ENCODE measurements at places on chromosomes 3 and 15. TPM values are rescaled to one million over a fixed set of nuclear protein-coding genes. Genes with fewer than 3 reads are reported as not detected.

GRCh38 chr3:192812743-192813383 is 85.5 kb upstream of the FGF12 start:
- no peak for DNase-seq
- H3K27me3 ChIP-seq: peaks cover 2% of the 10 kb centered on the region
- H3K4me3 ChIP-seq: no peak overlapping the region
- H3K4me1 ChIP-seq: peaks cover 53% of the 10 kb centered on the region
- H3K36me3 ChIP-seq: peaks cover 5% of the 10 kb centered on the region

LRRC49 gene
- total RNA-seq: not detected

GRCh38 chr3:14225421-14225820 is 46.8 kb downstream of the LSM3 start:
- DNase-seq: no peak
- H3K27ac ChIP-seq: no peak overlapping the region
- no peaks in the 10 kb centered on the region for H3K36me3 ChIP-seq
- no peaks in the 10 kb centered on the region for H3K4me1 ChIP-seq
- peaks cover 23% of the 10 kb centered on the region for H3K27me3 ChIP-seq

GRCh38 chr15:52232327-52232726 is 41.1 kb upstream of the GNB5 start:
- H3K27ac ChIP-seq: no peak overlapping the region
- H3K36me3 ChIP-seq: no peaks in the 10 kb centered on the region
- H3K27me3 ChIP-seq: peaks cover 4% of the 10 kb centered on the region
- no peak overlapping the region for H3K4me3 ChIP-seq
- H3K4me1 ChIP-seq: peaks cover 31% of the 10 kb centered on the region

RPUSD2 gene
- 22.6 TPM for total RNA-seq

DNA sequence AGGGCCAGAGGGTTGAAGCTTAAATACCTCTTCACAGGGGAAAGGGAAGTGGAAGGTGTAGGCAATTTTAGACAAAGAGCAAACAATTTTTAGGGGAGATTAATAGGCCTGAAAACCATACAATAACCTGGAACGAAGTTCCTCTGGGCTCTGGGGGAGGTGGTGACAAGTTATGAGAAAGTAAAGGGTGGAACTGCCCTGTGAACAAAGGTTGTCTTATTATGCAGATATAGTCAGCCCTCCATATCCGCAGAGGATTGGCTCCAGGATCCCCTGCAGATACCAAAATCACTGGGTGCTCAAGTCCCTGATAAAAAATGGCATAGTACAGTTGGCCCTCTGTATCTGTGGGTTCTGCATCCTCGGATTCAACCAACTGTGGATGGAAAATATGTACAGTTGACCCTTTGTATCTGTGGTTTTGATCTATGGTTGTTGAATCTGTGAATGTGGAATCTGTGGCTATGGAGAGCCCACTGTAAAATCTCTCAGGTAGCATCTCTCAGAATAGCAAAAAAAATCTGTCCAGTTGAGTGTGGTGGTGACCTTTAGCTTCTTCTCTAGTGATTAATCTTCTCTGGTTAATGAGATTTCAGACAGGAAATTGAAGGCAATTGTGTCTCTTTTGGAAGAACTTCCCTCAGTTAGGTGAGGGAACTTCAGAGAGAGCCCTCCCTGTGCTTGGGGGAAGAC is 40.2 kb downstream of the CLEC3B start:
- peaks cover 2% of the 10 kb centered on the region for H3K36me3 ChIP-seq
- peaks cover 30% of the 10 kb centered on the region for H3K4me1 ChIP-seq
- H3K27ac ChIP-seq: no peak overlapping the region
- H3K4me3 ChIP-seq: peak overlapping the region; percentile 41
- H3K27me3 ChIP-seq: peaks cover 15% of the 10 kb centered on the region
- DNase-seq: no peak

MNS1 gene
- 0.44 TPM for total RNA-seq

DNA sequence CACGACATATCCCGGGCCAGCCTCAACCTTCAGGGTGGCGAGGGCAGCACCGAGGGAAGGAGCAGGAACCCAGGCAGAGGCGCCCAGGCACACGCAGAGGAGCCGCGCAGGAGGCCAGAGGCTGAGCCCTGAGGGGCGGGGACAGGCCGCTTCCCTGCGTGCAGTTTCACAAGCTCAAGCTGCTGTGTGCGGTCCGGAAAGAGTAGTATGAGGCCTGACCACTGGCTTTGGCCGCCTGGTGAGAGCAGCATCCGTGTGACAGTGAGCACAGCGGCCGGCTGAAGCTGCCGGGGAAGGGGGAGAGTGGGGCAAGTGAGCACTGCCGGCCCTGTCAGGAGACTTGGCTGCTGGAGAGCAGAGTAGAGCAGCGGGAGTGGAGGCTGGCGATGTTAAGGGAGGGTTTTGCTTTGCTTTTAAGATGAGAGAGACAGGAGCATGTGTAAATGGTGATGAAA is 8.7 kb downstream of the ZDHHC19 start:
- H3K36me3 ChIP-seq: no peaks in the 10 kb centered on the region
- no peak overlapping the region for H3K4me3 ChIP-seq
- DNase-seq: no peak
- H3K27ac ChIP-seq: no peak overlapping the region

- DNase-seq: no peak
- no peak overlapping the region for H3K4me3 ChIP-seq
- peaks cover 39% of the 10 kb centered on the region for H3K36me3 ChIP-seq
- peaks cover 8% of the 10 kb centered on the region for H3K4me1 ChIP-seq
- no peaks in the 10 kb centered on the region for H3K27me3 ChIP-seq
- H3K27ac ChIP-seq: no peak overlapping the region
Measured at GRCh38 chr3:66406163-66406562, 94.7 kb downstream of the LRIG1 start.

ACOX2 gene
- not detected for total RNA-seq
